ENCODE measurements at places on chromosomes 16 and 17.

DNA sequence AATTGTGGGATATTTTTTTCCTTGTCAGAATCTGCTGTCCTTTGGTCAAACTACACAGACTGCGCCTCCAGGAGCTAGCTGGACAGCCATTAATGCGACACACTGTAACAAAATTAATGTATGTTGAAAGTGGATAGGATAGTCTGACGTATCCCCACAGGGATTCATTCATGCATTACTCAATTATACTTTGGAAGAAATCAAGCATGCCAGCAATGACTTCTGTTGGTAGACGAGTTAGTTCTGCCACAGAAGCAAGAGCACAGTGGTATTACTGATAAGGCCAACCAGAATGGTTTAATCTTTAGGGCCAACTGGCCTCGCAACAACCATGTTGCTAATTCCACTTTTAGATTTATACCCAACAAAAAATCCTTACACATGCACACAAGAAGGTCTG, 106.4 kb upstream of the TOB1 start:
- DNase-seq: no peak

GRCh38 chr17:39014044-39014794, 47.0 kb upstream of the FBXO47 start:
- DNase-seq: peak; percentile 72

DNA sequence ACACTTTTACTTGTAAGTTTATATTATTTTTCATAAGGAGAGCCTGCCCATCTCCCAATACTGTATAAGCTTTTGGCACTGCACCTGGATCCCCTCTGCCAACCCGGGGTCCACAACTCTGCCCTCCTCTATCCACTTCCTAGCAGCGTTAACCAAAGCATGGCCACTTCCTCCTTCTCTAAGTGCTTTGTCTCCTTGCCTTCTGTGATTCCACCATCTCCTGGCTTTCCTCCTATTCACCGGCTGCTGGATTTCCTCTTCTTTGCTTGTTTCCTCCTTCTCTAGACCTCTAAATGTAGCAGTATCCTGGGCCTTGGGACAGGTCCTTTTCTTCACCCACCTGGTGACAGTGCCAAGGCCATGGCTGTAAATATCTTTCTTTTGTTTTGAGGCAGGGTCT, 20.0 kb upstream of the WFIKKN2 start:
- no peak for DNase-seq

DNA sequence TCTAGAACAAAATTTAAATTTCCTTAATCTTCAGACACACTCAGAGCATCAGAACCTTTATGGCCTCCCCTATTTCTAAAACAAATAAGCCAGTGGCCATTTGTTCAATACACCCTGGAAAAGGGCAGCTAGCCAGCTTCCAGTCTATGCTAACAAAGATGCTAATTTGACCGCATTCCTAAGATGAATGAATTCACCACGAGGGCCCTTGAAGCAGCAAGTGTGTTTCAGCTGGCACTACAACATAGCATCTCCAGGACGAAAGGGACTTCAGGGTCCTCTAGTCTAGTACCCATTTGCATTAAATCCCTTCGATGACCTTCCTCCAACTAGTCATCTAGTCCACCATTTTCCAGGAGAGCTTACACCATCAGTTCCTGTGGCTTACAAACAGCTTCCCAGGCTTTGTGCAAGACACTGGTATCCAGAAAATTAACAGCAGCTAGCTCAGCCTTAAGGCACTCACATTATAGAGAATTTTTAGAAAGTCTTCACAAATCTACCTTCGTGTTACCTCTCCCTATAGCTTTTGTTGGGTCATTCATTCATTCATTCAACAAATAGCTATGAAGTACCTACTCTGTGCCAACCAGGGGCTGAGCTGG, 10.9 kb downstream of the KRT37 start:
- peak; percentile 24 for DNase-seq

DNA sequence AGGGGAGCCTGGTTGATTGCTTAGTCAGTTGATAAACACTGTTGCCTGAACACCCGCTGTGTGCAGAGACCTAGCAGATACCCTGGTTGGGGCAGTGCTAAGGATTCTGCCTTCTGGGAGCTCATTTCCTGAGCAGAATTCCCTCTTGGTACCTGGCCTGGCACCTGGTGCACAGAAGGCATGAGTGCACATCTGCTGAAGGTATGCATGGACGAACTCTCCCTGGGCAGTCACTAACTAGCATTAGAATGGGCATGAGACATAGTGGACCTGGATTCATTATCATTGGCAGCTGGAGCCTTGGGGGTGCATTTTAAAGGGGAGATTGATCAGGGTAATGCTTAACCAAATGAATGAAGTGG, 13.1 kb downstream of the ADCY7 start:
- DNase-seq: no peak

DNA sequence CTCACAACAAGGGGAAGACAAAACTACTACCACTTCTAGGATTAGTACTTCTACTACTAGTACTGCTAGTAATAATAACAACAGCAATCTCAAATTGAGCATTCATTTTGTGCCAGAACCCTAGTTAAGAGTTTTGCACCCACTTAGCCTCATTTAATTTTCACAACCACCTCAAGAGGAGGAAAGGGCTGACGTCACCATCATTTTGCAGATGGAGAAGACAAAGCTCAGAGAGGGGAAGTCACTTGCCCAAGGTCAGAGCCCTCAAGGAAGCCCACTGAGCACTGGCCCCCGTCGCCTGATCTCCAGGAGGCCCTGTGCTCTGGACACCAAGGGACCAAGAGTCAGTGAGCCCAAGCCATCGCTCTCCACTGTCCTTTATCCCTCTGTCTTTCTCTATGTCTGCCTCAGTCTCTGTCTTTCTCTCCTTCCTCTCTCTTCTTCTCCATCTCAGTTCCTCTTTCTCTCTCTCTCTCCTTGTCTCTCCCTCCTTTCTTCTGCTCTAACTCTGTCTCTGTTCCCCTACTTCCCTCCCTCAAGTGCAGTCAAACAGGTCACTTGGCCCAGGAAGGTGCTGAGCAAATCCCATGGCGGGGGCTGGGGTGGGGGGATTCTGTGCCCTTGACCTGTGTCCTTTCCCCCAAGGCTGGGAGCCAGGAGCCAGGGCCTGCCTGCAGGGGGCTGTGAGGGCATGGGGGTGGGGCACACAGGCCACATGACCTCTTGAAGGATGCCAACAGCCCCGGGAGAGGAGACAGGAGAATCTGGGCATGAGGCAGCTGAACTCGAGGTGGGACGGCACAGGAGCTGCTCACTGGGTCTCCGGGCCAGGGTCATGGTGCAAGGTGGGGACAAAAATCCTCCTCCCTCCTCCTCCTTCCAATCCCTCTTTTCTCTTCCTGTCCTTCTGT, 11.2 kb upstream of the NGFR start:
- no peak for DNase-seq

DNA sequence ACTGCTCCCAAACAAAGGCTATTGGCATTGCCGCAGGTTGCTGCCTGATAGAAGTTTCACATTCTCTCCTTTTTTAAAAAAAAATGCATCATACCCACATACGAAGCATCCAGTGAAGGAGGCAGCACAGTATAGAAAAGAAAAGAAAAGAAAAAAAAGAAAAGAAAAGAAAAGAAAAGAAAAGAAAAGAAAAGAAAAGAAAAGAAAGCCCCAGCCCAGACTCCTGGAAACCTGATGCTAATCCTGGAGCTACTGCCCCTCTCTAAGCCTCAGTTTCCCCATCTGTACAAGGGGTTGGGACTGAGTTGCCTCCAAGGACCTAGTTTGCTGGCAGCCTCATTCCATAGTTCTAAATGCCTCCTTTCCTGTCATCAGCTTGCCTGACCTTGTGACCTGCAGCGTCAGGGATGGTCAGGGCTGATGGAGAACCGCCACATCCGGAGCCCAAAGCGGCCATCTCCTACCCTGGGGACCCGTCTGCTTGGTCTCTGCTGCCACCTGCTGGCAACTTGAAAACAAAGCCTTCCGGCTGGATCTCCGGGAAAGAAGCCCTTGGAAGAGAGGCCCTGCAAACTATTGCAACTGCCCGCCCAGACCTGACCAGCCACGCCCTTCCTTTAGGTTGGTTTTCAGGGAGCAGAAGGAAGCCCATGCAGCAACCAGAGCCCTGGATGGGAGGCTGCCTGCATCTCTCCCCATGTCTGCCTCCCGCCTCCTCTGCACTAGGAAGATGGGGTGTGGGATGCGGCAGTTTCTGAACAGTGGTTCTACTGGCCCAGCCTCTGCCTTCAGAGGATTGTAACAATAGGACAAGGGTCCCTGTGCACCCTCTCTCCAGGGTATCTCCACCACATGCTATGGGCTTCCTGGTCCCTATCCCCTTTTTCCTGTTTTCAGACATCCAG, 13.0 kb downstream of the AIPL1 start:
- peak; percentile 64 for DNase-seq

DNA sequence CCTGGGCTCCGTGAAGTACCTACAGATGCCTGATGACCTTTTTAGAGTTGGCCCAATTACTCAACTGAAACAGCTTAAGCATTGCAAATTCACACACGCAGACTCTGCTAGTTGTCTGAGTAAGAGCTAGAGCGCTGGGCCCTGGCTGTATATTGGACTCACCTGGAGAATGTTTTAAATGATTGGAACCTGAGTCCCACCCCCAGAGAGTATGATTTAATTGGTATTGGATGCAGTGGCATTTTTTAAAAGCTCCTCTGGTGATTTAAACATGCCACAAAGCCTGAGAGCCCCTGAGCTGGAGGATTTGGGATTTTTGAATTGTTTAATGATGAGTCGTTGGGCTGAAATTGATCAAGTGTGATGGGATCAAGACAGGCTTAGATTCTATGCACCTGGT, 143.9 kb upstream of the SDK2 start:
- DNase-seq: no peak

- peak; percentile 73 for DNase-seq
Observed at GRCh38 chr17:81553018-81553615, 964 bp upstream of the FAAP100 start.

- DNase-seq: no peak
Observed at GRCh38 chr17:19370493-19370960, 7.8 kb upstream of the MAPK7 start.

GRCh38 chr17:218432-219110, 37.1 kb upstream of the DOC2B start:
- DNase-seq: no peak

- DNase-seq: peak; percentile 76
Observed at GRCh38 chr16:14454391-14454790, 175.7 kb downstream of the PARN start.

- DNase-seq: no peak
Observed at GRCh38 chr17:59002848-59003247, 103.8 kb downstream of the TRIM37 start.

- peak; percentile 37 for DNase-seq
Observed at GRCh38 chr17:71118039-71118438, 948.7 kb downstream of the KCNJ2 start.

DNA sequence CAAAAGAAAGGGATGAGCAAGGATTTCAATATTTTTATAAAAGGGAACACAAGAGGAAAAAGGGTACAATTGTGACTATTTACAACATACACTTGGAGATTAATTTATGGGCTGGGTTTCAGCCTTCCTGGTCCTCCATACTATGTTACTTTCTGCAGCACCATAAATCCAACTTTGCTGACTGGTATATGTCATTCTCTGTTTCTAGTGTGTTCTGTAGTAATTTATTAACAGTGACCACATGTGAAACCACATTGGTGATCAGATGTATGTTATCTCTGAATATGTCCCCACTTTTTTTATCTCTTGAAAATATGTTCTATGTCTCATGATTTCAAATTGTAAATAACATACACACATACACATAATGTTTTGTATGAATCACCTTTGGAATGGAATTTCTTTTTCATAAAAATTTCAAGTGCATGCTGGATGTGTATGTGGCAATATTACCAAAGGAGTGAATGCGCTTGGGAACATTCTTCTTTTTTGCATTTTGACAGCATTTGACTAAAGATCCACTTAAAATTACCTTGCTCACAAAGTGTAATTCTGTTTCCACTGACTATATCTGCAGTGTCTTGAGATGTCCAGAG, 2.9 kb upstream of the LYRM9 start:
- no peak for DNase-seq

DNA sequence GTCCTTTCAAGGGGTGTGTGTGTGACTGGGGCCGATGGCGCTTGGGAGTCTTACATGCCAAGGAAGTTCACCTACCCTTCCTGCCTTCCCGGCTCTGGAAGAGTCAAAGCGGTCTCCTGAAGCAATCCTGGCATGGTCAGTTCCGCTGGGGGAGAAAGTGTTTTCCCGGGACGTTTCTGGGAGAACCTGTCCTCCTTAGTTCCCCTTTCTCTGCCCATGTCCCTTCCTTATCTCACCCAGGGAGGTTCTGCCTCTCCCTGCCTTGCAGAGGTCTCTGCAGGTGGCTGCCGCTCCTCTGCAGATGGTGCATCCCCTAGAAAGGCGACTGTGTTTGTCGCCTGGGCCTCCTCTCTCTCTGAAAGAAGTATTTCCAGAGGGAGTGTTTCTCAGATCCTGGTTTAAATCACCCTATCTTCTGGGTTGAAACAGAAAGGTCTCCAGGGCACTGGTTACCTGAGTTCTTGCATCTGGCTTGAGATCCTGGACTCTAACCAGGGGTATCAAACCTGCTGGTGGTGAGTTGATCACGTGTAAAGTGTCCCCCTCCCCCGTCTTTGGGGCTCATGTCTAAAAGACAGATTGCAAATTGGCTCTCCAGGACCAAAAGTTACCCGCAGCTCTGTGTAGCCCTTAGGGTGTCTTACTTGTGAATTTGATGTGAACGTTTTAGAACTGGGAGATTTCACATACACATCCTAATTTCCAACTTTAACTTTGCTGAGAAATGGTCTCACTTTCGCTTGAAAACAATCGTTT, 1.9 kb downstream of the PRKCB start:
- no peak for DNase-seq

Measured in fibroblast of skin of right biceps (primary cell).